Left colon (tissue), 2 donors: ENCODE measurements at places on chromosomes 2 and 18. TPM values are rescaled to one million over a fixed set of nuclear protein-coding genes. Genes with fewer than 3 reads are reported as not detected.

Gene CTNNA2
- 0.92 TPM for total RNA-seq

DNA sequence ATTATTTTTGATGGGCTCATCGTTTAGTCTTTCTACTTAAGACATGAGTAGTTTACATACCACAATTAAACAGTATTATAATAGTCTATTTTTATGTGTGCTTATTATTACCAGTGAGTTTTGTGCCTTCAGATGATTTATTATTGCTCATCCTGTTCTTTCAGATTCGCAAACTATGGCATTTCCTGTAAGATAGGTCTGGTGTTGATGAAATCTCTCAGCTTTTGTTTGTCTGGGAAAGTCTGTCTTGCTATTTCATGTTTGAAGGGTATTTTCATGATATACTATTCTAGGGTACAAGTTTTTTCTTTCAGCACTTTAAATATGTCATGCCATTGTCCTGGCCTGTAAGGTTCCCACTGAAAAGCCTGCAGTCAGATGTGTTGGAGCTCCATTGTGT, 101.3 kb downstream of the DNAH7 start:
- DNase-seq: no peak

DNA sequence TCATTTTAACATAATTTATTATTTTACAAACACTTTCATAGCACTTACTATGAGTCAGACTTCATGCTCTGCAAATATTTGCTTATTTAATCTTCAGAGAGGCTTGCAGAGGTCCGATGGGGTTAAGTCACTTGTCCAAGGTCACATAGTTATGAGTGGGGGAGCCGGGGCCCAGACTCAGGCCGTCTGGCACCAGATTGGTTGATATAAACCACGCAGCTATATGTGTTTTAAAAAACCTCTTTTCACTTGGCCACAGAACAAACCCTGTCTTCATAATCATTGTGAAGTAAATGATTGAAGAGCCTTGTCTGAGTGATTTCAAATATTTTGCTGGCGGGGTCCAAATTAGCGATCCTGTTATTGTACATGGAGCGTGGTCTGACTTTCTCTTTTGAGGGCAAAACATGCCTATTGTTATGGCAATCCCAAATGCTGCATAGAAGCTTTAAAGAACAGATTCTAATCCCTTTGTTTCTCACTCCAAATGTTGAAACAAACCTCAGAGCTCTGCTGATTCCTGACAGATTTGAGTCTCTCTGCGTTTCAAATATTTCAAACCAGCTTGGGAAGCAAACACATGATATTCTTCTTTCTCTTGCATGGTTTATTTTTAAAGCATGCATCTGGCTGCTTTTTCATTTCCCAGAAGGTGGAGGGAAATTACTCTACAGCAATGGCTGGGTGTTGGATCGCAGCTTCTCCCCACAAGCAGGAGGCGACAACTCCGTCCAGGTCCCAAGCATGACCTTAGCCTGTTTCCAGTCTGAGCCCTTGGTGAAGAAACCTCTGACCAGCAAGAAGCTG, 142.4 kb downstream of the DDX1 start:
- DNase-seq: no peak

Gene EFR3B
- total RNA-seq: 0.98 TPM

Gene HOXD13
- total RNA-seq: 0.15 TPM

DNA sequence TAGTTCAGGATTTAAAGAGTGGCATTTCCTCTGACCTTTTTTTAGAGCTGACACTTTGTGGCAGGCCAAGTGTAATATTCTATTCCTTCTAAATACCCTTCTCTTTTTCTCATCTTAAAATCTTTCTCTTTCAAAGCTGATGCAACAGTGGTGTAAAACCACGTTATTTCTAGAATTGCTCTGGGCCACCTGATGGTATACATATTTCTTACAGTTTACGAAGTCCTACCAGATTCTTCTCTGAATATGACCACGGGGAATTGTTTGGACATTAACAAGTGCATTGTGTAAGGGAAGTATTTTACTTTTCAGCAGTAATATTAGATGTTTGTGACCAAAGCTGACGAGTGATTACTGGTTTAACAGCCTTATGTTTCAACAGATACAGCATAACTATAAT, 109.9 kb downstream of the PTPRM start:
- DNase-seq: no peak

Gene LINC00305
- total RNA-seq: not detected

- no peak for DNase-seq
These were observed 45.4 kb downstream of the GORASP2 start for GRCh38 chr2:170974304-170974993.

GRCh38 chr2:58950795-58951462, 709.8 kb upstream of the FANCL start:
- no peak for DNase-seq

- DNase-seq: no peak
These were observed 245.0 kb upstream of the RND3 start for GRCh38 chr2:150732491-150732890.

GRCh38 chr18:41977233-41977632, 22.2 kb downstream of the PIK3C3 start:
- no peak for DNase-seq

DNA sequence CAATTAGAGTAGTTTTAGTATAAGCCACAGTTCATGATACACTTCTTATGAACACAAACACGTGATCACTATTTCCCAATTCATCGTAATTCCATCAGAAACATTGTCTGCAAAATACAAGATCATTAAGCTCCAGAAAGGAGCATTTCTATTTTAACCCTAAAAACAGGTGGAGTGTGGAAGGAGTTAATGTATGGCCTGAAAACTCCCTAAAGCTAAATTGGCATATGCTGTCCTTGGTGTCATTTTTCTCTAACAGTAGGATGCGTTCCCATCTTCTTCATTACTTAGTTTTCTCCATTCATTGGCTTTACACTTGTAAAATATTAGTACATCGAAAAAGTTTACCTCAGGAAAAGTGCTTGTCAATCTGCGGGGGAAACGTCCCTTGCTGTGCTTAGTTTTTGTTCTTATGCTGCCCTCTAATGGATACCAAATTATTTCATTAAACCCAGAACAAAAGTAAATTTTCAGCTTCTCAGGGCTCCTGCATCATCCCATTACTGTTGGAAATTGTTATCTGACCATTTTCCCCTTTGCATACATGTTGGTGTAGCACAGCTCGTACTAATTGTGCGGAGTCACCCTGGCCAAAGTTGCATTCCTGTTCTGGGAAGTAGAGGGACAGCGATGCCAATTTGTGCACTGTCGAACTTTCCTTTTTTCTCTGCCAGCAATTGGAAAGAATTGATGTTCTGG, 153.4 kb downstream of the GPD2 start:
- no peak for DNase-seq

Gene HOXD11
- 0.37 TPM for total RNA-seq

- DNase-seq: no peak
These were observed 286.8 kb upstream of the RAB12 start for GRCh38 chr18:8322486-8322885.

GRCh38 chr2:6948677-6949351, 31.6 kb downstream of the RNF144A start:
- DNase-seq: no peak

GRCh38 chr18:62409821-62410220, 84.7 kb downstream of the TNFRSF11A start:
- no peak for DNase-seq

Gene ADD2
- total RNA-seq: 0.61 TPM

- no peak for DNase-seq
These were observed 54.7 kb downstream of the BIN1 start for GRCh38 chr2:127052057-127052770.

- no peak for DNase-seq
These were observed 51.1 kb downstream of the MTHFD2 start for GRCh38 chr2:74249406-74250122.

DNA sequence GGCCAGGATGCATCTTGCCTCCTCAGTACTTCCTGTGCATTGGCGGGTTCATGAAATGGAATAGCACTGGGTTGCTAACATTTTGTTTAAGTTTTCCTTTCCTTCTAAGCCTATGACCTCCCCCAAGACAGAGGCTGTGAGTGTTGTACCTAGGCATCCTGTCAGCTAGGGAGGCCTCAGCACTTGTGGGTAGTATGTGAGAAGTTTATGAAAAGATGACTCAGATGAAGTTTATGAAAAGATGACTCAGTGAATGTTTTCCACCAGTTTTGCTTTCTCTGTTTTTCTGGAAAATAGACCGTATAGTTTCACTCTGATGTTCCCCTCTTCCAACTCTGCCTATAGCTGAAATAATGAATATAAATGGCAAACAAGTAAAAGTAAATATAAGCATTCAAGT, 412.9 kb downstream of the TMEM182 start:
- no peak for DNase-seq

Gene DSEL
- total RNA-seq: 2.2 TPM
